C1 segment of cervical spinal cord (tissue), 14 donors: ENCODE measurements at places on chromosomes 7 and 10.

GRCh38 chr10:3654496-3654895 is 130.5 kb downstream of the KLF6 start:
- no peak for DNase-seq

DNA sequence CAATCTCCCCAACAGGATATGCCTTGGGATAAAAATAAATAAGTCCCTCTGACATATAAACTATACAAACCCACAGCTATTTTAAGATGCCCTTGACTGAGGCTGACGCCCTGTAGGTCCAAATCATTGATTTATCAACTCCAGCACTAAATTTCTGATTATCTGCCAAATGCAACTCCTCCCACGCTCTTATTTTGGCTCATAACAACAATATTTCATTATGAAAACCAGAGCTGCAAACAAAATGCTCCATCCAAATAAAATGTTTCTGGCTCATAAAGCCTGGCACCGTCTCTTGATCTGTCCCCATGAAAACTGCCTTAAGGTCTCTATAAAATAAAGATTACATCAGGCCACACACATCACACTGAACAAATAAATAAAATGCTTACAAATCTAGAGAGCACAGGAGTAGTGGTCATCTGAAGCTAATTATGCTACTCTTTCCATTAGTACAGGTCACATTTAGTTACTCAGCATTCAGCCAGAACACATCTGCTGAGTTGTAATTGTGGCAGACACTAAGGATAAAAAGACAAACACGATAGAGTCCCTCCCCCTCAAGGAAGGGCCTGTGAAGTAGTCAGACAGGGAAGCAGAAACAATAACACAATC is 28.8 kb downstream of the CACUL1 start:
- DNase-seq = no peak

GRCh38 chr7:2559283-2559950 is 638 bp downstream of the IQCE start:
- DNase-seq = no peak

DNA sequence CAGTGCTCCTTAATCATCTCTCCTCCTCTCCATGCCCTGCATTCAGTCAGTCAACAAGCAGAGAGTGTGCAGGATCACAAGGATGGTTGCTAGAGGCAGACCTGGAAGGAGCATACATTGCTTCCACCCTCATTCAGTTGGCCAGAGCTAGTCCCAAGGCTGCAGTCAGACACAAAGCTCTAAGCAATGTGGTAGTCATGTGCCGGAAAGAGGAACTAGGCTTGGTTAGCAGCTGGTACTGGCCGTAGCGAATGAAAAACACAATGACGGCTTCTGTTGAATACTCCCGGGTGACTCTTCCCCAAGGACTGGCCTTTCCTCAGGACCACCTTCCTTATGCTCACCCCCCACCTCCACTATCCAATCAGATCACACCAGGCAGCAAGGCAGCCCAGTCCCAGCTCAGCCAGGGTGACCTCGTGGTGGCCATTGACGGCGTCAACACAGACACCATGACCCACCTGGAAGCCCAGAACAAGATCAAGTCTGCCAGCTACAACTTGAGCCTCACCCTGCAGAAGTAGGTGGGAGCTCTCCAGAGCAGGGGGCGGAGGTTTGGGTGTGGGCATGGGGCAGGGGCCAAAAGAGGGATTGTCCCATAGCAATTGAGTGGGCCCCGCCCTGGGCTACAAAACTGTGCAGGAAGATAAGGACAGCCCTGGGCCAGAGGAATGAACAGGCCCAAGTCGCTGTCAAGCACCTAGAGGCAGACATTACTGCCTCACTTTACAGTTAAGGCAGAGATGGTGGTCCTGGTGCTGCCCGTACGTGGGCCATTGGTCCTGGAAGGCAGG is 10.9 kb downstream of the LDB3 start:
- peak; percentile 32 for DNase-seq

DNA sequence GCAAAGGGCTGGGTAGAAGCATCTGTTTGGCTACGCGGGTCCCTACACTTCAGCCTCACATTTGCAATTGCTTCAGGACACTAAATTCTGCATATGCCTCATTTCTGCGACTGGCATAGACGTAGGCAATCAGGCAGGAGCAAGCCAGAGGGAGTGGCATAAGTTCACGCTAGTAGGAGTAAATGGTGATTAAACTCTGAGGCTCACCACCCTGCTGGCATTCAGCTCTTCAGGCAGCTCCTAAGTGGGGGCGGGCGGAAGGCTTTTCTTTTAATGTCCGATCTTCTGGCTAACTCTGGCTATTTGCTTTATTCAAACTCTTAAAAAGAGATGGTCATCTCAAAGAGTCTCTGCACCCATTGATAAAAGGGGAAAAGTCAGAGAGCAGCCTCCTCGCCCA is 45.3 kb downstream of the RGS10 start:
- DNase-seq = no peak

GRCh38 chr7:1576521-1577253 is 6.9 kb upstream of the PSMG3 start:
- DNase-seq = no peak

GRCh38 chr7:36538126-36538525 is 148.5 kb downstream of the ANLN start:
- DNase-seq = no peak

DNA sequence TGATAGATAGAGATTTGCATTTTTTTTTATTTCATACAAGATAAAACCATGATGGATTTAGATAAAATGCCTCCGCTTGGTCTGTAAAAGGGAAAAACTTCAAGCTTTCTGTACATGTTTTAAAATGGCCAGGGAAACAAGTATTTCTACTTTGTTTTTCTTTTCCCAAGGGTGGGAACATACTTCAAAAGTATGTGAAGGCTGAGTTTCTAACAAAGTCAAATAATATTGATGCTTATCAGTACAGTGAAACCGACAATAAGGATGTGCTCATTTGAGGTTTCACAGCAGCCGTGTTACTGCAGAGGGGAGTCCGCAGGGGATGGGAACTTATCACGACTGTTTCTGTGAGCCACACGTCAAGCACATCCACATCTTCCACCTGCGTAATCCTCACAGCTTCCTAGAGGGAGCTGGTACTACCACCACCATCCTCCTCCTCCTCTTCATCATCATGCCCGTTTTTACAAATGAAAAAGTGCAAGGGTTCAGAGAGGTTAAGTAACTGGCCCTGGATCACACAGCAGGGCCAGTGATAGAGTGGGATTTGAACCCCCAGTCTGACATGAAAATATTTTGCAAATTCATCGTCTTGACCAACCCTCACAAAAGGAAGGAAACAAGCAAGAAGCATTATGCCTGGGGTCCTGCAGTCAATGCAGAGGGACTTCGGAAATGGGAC is 94.3 kb downstream of the GPR26 start:
- no peak for DNase-seq

GRCh38 chr7:137661634-137662033 is 185.1 kb downstream of the DGKI start:
- no peak for DNase-seq

DNA sequence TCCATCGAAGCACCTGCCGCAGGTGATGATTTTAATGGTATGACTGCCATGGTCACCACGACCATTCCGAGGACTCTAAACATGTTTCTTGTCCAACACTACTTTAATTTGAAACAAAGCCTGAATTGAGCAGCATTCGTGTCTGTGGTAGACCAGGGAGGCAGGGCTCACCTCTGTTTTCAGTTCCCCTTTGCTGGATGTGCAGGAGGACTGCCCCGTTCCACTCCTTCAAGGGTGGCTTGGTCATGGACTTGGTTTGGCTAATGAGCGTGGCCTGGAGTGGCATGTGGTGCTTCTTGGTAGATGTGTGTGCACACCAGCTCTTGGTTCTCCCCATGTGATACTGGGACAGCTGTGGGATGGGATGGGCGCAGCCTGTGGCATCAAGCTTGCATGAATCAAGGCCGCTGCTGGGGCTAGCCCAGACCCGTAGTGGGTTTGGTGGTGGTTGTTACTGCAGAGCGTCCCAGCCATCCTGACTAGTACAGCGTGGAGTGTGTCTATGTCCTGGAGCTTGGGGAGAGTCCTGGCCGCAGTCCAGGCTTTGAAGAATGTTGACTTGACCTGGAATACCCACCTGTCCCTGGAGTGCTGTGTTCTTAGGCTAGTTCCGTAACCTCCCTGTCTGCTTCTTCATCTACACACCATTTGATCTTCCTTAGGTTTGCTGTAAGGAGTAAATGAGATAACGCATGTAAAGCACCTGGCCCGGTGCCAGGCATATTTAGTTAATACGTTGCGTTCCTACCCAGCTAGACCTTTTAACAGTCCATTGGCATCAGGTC is 34.8 kb downstream of the MGMT start:
- no peak for DNase-seq

- no peak for DNase-seq
Observed at GRCh38 chr7:127896659-127897058, 134.6 kb downstream of the LRRC4 start.

- no peak for DNase-seq
Observed at GRCh38 chr10:5871596-5871995, 18.1 kb downstream of the ANKRD16 start.

GRCh38 chr10:118370499-118370898 is 28.4 kb upstream of the FAM204A start:
- no peak for DNase-seq

DNA sequence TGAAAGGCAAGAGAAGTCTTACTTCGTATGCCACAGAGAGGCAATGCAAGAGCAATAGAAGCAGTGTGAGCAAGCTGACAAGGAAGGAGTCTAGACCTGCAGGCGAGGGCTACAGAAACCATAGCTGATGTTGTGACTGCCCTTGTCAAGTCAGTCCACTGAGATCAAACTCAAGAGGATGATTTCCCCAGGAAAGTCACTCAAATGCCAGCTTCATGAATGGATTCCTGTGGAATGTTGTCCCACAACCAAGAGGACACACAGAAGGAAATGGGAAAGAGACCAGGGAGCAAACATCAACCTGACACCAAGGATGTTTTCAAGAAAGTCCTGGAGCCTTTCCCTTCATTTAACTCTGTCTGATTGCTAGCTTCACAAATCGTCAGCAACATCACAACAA is 78.0 kb upstream of the GAD2 start:
- no peak for DNase-seq

GRCh38 chr10:104527013-104527412 is 114.1 kb upstream of the SORCS3 start:
- no peak for DNase-seq

DNA sequence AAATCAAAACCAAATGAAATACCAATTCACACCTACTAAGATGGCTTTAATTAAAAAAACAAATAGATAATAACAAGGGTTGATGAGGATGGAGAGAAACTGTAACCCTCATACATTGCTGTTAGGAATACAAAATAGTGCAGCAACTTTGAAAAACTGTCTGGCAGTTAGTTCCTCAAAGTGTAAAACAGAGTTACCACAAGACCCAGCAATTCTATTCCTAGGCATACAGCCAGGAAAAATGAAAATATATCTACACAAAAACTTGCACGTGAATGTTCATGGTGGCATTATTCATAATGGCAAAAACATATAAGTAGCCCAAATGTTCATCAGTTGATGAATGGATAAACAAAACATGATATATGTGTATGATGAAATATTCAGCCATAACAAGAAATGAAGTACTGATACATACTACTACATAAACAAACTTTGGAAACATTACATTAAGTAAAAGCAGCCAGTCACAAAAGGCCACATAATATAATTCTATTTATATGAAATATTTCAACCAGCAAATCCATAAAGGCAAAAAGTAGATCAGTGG is 83.5 kb downstream of the BRAF start:
- no peak for DNase-seq

GRCh38 chr7:156374335-156374734 is 266.2 kb upstream of the RNF32 start:
- DNase-seq = no peak

DNA sequence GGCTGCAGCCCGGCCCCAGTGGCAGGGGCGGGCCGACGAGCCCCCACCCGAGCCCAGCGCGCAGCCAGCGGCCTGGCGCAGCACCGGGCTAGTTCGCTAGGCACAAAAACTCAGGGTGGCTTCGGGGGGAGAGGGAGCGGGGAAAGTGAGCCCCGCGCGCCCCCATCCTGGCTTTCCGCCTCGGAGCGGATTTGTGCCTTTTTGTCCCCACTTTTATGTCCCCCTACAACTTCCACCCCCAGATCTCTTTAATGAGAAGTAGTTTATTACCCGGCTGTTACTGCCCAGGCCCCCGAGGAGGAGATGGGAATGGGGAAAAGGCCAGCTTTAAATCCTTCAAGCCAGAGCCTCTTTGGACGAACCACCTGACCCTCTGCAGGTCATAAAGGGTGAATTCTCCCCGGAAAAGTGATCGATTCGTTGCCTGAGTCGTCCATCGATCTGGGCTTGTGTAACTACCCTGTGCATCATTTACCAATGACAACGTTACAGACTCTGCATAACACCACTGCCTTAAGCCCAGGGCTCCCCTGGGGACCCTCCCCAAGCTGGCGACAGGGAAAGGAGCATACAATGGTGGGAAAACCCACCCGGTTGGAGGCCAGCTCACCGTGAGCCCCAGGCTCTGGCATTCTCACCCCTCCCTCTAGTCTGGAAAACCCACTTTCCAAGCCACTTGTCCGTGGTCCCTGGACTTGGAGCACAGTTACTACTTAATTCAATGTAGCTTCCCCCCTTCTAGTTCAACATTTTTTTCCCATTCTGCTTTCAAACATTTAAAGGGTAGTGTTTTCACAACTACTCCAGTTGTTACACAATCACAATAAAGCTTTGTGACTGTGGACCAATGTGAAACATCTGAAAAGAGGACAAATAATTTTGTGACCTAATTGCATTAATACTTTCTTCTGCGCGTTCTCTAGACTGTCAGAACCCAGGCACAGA is 748 bp upstream of the SH3PXD2A start:
- DNase-seq = no peak

DNA sequence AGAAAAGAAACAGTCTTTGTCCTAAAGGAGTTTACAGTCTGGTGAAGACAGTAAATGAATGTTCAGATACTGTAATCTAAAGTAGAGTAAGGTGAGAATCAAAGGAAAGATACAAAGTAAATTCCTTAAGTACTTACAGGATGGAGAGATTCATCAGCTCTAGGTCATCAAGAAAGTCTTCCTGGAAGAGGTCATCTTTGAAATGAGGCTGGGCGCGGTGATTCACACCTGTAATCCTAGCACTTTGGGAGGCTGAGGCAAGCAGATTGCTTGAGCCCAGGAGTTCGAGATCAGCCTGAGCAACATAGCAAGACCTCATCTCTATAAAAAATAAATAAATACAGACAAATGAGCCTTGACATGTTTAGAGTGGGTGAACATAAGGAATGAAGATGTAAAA is 18.3 kb downstream of the FHIP2A start:
- DNase-seq = no peak

DNA sequence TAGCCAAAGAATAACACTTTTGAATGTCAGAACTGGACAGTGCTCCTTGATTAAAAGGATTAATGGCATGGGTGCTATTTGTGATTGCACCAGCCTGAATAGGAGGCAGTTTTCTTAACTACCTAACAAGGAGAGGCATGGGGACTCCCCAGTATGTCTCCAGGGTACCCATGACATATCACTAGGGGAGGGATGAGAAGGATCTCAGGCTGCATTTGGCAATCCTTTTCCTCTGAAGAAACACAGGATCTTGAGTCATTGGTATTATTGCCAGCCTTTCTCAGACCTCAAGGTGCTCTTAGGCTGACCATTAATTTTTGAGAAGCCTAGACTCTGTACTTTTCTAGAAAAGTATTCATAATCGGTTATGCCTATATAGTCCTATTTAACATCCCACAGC is 77.5 kb upstream of the NPVF start:
- no peak for DNase-seq
